Fibroblast of skin of right biceps (primary cell): ENCODE measurements at places on chromosomes 7 and 10.

DNA sequence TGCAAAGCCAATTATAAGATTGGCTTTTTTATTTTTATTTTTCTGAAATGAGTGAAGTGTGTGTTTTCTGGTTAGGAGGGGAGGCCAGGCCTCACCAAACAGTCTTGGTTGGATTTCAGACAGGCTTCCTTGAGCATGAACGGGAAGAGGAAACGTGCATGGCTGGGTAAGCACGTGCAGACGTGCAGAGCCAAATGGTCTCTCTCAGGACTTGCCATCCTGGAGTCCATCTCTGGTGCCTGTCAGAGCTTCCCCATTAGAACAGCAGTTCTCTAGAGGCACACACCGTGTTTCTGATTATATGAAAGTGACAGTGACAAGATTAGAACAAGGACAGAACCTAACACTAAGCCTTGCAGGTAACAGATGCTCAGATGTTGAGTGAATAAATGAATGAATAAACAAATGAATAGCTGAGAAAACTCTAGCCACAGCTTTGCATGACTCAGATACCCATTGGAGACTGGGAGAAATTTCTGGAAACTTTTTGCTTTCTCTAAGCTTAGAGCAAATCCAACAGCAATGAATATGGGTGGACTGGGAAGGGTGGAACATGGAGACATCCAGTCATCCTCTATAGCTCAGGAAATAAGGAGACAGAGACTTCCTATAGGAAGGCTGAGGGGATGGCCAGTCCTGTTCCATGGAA is 11.8 kb upstream of the CALD1 start:
- DNase-seq, result no peak

DNA sequence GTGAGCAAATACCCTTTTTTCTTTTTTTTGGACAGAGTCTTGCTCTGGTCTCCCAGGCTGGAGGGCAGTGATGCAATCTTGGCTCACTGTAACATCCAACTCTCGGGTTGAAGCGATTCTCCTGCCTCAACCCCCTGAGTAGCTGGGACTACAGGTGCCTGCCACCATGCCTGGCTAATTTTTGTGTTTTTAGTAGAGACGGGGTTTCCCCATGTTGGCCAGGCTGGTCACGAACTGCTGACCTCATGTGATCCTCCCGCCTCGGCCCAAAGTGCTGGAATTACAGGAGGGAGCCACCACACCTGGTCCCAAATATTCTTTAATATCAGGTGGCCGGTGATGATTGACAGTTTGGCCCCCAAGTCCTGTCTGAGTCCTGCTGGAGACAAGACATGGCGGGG is 6.6 kb downstream of the LAT2 start:
- no peak for DNase-seq

DNA sequence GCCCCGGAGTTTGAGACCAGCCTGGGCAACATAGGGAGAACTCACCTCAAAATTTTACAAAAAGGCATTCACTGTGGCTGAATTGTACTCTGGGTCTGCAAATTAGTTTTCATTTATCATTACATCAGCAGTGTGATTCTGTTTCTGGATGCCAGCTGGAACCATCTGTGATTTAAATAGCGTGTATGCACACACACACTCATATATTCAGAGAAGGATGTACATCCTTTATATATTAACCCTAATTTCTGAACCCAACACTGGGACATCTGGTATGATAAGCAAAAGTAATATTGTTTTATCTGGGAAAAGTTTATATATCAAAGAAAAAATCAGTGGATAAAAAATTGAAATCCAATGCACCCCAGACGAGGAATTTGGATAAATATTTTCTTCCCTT is 33.8 kb upstream of the LYZL1 start:
- DNase-seq, result no peak

GRCh38 chr7:120021085-120021484 is 251.9 kb upstream of the KCND2 start:
- peak; percentile 27 for DNase-seq

- DNase-seq, result no peak
Measured at GRCh38 chr7:131934452-131934851, 378.0 kb upstream of the PODXL start.
